AG20443 (cell line): ENCODE measurements at places on chromosomes 1 and 21.

- DNase-seq = no peak
These were observed 82.6 kb downstream of the GDAP2 start for GRCh38 chr1:117846674-117847425.

DNA sequence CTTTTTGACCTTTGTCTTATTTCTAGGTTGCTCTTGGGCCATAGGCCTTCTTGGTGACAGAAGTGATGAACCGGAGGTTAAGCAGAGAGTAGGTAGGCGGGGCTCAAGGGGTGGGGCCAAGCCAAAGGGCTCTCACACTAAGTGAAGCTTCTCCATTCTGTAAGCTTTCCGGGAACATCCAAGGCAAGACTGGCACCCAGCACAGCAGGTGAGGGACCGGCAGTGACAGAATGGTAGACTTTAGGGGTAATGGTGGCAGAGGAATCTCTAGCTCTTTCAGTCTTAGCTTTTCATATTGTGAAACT, at the start of gene TNFAIP8L2:
TSS of gene TNFAIP8L2 (plus strand) at position 135 of the 305 bp plus-strand sequence. CDS start 2,049 bp downstream, outside the sequence.
- no peak for DNase-seq

DNA sequence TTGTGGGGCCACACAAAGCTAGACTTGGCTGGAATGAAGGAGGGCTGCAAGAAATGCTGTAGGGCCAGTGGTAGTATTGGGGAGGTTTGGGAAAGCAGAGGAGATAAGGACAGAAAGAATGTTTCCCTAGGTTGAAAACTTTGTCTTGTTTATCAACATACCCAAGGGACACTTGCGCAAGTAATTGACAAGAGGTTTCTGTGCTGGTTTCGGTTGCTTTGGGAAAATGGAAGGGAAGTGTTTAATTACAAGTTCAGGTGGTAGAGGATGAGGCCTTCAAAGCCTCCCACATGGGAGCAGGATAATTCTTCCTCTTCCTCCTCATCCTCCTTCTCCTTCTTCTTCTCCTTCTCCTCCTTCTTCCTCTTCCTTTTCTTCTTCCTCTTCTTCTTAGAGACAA, 182.1 kb upstream of the LMO4 start:
- DNase-seq = no peak

GRCh38 chr1:35324486-35324885, 56.0 kb downstream of the ZMYM4 start:
- DNase-seq = peak; percentile 39

GRCh38 chr21:42696501-42697040, 43.1 kb downstream of the PDE9A start:
- no peak for DNase-seq

DNA sequence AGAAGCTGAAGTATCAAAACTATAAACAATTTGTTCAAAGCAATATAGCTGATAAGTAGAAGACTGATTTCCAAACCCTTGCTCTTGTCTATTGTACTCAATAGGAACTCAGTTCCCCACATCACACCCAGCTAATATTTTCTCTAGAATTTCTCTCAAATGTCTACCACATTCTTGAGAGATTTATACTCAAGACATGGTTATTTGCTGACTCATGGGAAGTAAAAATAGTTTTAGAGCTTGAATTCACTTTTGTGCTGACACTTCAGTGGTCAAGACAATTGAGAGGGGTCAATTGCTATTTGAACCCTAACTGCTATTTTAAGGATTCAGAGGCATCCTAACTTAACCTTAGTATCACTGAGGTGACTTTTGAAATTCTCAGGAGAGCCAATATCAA, 99.0 kb downstream of the TNNI3K start:
- DNase-seq = no peak

GRCh38 chr1:32337855-32338636, 2.0 kb upstream of the MARCKSL1 start:
- DNase-seq = no peak

DNA sequence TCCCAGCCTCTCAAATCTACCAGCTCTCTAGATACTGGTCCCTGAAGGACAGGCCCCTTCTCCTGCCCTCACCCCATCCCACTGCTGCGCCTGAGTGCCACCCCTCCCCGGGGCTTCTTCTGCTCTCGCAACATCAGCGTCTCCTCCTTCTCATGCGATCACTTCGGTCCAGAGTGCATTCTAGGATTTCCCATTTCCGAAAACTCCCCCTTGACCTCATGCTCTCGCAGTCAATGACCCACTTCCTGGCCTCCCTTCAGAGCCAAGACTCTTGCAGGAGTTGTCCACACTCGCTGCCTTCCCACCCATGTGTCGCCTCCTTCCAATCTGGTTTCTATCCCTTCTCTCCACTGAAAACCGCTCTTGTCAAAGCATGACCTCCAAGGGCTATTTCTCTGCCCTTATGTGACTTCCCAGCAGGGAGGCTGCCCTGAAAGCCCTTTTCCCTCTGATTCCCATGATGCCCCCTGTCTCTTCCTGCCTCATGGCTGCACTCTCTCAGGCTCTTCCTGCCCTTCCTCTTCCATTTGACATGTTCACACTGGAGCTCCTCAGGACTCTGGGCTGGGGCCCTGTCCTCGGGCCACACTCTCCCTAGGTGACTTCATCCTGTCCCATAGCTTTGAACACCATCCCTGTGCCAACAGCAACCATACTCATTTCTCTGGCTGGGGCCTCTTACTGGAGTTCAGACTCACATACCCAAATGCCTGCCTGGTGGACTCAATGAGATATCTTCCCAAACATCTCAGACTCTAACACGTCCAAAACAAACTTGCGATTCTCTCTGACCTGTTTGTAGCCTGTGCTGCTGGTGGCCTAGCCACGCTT, 46.0 kb downstream of the LDLRAD2 start:
- DNase-seq = no peak

GRCh38 chr1:244840219-244840794, 4.8 kb downstream of the COX20 start:
- DNase-seq = no peak

GRCh38 chr1:56897150-56898004, 42.8 kb downstream of the C8A start:
- no peak for DNase-seq
